ENCODE measurements at places on chromosomes 13 and 19.

- no peak for DNase-seq
Observed at GRCh38 chr13:96851856-96852445, 142.3 kb downstream of the OXGR1 start.

- no peak for DNase-seq
Observed at GRCh38 chr13:47672245-47673008, 328.6 kb downstream of the SUCLA2 start.

DNA sequence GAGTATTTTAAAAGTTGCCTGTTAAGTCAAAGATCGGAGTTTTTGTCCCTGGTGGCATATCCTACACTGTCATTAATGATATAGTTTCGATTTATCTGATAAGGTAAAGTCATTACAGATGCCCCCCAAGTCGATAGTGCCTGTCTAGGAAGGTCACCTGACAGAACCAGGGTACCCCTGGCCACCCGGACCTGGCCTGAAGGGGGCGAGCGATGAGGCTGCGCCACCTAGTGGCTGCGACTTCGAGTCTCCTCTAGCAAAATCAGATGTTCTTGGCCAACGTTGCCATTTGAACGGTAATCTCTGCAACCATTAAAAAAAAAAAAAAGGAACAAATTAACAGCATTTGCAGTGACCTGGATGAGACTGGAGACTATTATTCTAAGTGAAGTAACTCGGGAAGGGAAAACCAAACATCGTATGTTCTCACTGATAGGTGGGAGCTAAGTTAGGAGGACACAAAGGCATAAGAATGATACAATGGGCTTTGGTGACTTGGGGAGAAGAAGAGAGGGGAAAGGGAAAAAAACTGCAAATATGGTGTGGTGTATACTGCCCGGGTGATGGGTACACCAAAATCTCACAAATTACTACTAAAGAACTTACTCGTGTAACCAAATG lies 565.1 kb downstream of the LIG4 start:
- no peak for DNase-seq

- no peak for DNase-seq
Observed at GRCh38 chr13:45781553-45782326, 69.8 kb downstream of the SIAH3 start.

DNA sequence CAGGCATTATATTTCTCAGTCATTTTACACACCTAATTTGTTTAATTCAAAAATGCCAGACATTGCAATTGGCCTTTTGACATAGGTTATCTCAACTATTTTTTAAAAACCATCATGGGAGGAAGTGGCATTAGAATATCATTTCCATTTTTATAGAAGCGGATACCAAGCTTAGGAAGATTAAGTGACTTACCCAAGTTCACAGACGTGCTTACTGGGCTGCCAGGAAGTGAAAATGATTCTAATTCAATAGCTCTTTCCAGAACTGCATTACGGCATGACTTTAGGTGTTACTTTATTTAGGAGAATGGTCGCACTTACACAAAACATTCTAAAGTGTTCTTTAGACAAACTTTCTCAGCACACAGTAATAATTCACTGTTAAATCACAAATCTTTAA lies 231.9 kb downstream of the KLF12 start:
- no peak for DNase-seq

DNA sequence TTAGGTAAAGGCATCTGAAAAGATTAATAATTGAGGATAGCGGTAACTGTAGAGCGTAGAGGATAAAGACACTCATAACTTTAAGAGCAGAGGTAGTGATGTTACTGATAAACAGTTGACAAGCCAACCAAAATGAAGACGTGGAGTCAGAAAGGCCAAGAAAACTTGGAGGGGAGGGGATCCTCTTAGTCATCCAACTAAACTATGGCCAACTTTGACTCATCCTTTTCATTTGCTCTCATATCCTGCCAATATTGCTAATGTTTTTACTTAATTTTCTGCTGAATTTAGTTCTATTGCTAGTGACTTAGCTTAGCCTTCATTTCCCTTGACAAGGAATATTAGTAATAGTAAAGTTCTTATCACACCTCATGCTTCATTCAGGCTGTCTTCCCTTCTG lies 13.4 kb downstream of the ITGBL1 start:
- no peak for DNase-seq

DNA sequence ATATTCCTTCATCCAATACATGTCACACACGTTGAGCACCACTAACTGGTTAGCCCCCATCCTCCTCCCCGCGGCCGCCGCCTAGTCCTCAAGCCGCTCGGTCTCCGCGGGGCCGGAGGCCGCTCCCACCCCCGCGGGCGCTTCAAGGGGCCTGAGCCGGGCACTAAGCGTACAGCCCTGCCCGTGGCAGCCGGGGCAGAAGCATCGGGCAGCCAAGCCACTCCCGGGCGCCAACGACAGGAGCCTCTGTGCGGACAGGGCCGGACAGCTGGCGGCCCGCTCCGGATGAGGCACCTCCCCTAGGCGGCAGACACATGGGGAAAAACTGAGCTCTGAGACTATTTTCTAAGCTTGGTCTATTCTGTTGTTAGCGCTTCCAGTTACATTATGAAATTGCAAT lies 2.8 kb upstream of the ZNF543 start:
- DNase-seq = no peak

GRCh38 chr13:99314640-99315176 lies 7.5 kb upstream of the GPR183 start:
- DNase-seq = no peak

- peak; percentile 41 for DNase-seq
Observed at GRCh38 chr13:24038841-24039330, 121.6 kb upstream of the SPATA13 start.

DNA sequence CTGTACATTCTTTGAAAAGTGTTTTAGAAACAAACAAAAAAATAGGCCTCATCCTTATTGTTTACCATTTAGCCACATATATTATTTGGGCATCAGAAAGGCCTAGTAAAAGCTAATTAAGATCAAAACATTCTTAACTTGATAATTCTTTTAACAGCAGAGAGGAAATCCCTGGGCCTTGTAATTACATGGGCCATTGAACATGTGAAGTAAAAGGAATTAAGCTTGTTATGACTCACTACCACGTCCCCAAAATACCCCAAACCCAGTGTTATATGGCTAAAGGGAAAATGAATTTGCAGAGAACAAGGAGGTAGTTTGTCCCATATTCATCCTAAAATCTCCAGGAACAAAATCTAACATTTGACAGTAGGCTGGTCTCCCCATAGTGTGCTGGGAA lies 439.8 kb downstream of the ITGBL1 start:
- DNase-seq = no peak

- DNase-seq = no peak
Observed at GRCh38 chr13:111292710-111293485, 27.5 kb upstream of the TEX29 start.

DNA sequence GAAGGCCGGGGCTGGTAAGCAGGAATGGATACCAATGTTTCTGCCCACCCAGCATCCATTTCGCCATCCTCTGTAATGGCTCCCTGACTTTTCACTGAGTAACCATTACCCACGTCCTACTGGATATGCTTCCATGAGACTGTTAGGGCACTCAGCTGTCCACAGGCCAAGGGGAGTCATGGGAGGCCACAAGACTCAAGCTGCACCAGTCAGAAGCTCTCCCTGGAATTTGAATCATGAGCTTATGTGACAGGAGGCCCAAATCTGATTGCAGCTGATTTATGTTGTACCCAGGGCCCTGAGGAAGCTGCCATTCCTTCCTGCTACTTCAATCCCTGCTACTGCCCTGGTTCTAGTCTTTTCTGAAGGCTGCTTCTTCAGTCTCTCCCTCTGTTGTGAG lies 28.3 kb downstream of the DEDD2 start:
- DNase-seq = no peak

DNA sequence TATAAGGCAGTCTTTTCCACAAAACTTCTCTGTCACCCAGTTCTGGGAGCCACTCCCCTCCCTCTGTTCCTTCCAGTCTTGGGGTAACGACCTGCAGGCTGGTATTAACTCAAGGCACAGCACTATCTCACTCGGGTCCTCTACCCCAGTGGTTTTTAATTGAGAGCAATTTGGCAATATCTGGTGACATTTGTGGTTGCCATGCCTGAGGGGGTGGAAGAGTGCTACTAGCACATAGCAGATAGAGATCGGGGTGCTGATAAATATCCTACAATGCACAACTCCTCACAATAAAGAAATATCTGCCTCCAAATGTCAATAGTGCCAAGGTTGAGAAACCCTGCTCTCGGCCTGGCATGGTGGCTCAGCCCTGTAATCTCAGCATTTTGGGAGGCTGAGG lies 117.7 kb upstream of the ABCC4 start:
- no peak for DNase-seq

Data from GM04503 (cell line).